Coronary artery (tissue), 2 donors: ENCODE measurements at places on chromosomes 2 and 18.
A peak's percentile ranks its signal among the peaks of the same experiment; 100 is the strongest.

GRCh38 chr2:38483776-38484501 is 106.9 kb upstream of the ATL2 start:
- DNase-seq = no peak

DNA sequence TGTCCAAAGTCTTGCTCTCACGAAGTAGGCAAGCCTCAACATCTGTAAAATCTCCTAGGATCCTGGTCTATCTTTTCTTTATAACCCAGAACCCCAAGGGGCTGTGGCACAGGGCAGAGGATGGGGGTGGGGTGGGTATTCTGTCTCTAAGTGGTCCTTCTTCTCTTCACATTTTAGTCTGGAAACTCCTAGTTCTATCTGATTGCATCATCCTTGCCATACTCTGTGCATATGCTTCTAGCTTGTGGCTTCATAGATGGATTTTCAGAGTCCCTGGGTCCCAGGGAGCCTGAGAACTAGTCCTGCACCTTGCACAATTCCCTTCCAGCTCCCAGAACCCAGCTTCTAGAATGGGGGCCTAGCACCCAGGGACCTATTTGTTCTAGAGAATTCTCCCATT is 52.5 kb downstream of the RNF152 start:
- no peak for DNase-seq

GRCh38 chr2:204706939-204707338 is 161.7 kb downstream of the PARD3B start:
- no peak for DNase-seq

DNA sequence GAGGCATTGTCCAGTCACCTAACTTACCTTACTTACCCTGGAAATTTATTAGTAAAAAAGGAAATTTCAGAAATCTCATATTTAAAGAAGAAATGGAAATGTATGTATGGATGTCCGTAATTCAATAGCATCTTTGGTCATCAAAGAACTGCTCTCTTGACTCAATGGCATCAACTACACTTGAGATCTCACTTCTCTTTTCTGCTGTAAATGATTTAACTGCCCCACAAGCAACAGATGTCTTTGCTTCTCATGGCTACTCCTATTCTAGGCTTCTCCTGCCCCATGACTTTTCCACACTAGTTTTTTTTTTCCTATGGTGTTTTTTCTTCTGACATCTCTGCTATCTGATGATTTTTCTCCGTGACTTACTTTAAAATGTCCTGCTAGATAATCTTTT is 34.0 kb upstream of the ERMN start:
- no peak for DNase-seq

DNA sequence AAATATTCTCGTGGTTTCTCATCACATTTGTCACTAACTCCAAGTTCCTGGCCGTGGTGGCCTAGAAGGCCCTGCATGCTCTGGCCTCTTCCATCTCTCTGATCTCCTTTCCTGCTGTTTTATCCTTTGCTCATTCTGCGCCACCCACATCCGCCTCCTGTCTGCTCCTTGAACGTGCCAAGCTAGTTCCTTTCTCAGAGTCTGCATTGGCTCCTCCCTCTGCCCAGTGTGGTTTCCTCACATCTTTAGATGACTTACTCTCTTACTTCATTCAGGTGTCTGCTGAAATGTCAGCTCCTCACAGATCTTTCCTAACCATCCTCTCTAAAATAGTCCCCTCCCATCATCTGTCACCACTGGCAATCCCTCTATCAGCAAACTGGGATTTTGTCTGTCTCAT is 158.6 kb upstream of the RBMS1 start:
- no peak for DNase-seq

DNA sequence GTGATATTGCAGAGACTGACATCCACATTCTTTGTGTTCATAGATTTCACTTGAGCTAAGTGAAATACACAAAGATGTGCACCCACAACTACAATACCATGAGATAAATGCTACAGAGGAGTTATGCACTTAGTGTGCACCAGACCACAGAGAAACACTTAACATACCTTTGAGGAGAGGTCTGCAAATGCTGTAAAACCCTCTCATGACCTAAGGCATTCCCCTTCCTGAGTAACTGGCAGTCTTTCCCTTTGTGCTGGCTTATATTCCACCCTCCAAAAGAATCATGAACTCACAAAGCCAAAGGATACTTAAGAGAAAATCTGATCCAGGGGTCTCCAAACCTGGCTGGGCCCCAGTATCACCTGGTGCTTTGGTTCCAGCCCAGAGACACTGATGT is 16.2 kb downstream of the NXPH2 start:
- DNase-seq = no peak

DNA sequence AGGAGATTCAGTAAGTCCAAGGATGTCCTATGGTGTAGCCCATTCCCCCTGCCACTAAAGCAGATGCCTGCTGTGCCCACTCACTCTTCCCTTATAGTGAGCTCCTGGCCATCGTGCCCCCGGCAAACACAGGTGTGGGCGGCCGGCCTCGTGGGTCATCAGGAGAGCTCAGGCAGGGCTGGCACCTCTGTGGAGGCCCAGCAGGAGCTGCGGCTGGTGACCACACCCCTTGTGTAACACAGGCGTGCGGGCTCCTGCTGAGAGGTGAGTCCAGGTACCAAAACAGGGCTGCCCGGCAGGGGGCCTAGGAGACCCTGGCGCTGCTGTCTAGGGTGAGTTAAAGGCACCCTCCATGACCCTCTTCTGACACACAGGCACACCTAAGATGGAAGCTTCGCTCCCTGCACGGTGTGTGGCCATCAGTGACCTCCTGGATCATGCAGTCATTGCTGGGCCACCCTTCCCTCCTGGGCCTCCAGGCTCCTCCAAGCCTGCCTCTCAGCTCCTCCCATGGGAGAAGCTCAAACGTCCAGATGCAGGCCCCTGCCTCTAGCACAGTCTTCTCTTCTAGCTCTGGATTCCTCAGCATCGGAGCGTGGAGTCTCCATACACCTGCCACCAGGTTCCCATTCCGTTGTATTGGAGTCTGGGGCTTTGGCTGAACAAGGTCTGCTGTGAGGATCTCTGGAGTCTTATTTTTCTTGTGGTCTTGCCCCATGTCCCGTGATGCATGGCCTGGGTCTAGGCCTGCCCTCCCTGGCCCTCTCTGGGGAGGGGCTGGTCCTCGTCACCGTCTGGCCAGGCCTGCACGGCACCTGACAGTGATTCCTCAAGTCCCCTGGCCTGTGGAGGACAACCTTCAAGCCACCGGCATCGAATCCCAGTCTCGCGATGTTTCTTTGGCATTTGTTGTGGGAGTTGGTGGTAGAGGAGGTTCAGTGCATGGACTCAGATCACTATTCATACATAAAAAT is 246.9 kb downstream of the ACKR3 start:
- DNase-seq = peak; percentile 66

DNA sequence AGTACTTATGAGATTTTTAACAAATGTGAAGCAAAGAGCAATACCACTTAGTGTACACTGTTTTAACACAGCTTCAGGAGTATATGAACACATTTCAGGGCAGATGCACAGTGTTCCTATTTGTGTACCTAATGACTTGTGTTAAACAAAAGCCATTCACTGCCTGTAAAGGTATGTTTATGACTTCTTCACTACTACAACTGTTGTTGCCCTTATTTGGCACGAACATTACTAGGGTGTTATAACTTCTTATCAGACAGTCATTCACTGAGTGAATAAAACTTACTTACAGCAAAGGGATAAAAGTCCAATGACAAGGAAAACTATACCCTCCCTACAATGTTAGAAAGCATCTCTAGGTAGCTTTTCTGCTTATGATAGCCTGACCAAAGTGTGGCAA is 85.4 kb upstream of the CAVIN2 start:
- no peak for DNase-seq

DNA sequence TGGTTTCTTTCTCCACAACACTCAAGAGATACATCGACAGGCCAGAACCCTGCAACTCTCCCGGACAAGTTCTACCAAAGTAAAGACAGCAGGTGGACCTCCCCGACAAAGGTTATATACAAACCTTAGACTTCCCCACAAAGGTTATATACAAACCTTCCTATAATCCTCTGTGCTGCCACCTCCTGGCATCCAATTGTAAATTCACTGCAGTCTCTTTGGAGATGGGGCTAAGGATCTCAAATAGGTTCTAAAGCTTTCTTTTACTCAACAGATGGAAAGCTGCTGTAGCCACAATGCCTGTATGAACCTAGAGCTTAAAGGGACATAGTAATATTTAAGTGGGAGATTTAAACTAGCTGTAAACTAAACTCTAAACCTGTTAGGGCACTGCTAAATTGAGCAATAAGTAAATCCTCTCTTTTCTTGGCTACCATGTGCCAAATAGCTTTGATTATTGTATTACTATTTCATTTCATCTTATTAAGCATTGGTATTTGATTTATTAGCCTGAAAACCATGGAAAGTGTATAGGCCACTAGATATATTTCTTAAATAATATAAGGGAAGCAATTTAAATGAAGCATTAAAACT is 9.8 kb upstream of the MREG start:
- DNase-seq = no peak

- no peak for DNase-seq
Observed at GRCh38 chr2:237432484-237433092, 18.6 kb upstream of the COL6A3 start.

DNA sequence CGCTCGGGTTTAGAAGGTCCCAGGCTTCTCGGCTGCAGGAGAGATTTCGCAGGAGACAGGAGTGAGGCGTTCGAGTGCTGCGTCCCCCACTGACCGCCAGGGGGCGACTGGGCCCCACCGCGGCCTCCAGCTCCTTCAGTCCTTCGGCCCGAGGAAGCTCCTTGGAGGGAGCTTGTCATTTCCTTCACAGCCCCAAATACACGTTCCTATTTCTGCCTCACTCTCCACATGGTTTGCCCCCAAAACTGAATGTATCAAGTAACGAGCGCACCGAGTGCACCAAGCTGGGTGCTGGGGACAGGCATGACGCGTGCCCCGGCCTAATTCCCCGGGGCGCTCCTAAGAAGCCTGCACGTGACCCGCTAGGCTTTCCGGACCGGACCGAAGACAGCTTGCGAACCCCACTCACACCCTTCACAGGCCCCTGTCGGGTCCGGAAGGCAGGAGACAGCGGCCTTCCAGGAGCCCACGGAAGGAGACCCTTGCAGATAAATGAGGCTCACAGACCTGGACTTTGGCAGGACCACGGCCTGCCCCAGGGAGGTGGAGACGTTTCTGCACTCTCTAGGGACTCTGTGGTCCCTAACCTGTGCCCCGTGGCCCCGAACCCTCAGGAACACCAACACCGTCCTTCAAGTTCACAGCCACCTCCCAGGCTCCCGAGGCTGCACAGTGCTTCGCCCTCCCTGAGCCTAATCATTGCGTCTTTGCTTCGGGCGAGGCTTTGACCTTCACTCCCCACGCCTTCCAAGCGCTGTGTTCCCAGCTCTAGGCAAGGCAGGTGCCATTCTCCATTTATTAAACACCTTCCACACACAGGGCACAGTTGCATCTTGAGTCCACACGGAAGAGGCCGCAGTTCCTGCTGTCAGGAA is 13.0 kb upstream of the FAHD2A start:
- peak; percentile 73 for DNase-seq

DNA sequence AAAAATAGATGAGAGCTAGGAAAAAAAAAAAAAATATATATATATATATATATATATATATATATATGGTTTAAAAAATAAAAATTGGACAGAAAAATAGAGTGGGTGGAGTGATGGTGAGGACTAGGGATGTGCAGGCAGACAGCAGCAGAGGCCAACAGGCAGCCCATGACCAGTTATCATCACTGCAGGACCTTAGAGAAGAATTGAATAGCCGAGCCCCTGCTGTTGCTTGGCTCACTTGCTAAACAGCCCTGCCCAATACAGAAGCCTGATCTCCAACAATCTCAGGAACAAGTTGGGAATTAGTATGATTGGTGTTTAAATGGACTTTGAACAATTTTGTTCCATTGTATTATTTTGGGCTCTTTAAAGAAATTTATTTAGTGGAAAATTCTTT is 967.5 kb upstream of the PIK3C3 start:
- DNase-seq = no peak

DNA sequence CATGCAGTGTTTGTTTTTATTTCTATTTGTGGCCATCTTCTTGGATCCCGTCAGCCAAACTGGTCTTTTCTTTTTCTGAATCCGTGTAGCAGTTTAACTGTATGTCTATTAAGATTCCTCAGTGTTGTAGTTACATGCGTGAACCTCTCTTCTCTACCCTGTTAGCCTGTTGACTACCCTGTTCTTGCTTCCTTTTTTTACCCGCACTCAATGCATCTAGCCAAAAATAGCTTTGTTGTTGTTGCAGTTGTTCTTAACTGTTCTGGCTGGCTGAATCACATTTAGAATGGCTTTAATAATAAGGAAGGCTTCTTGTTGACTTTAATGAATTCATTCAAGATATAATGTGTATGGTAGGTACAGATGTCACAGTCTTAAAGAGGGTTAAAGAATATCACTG is 137.1 kb downstream of the LCLAT1 start:
- DNase-seq = no peak

DNA sequence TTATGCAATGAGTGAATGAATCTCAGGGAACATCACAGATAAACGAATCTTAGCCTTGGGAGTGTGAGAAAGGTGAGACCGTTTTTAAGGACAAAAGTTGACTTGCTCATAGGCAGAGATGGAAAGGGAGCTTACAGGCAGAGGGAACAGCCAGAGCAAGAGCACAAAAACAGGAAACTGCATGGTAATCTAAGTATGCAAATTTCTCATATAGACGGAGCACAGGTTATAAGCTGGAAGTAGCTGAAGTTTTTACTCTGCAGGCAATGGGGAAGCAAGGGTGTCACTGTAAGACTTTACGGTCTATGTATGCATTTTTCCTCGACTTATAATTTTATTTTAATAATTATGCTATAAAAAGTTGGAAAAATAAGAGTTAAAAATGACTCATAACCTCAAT is 44.8 kb upstream of the STRN start:
- DNase-seq = no peak

- no peak for DNase-seq
Observed at GRCh38 chr2:173054466-173054865, 21.2 kb upstream of the MAP3K20 start.

GRCh38 chr2:223123855-223124610 is 72.0 kb downstream of the KCNE4 start:
- no peak for DNase-seq

DNA sequence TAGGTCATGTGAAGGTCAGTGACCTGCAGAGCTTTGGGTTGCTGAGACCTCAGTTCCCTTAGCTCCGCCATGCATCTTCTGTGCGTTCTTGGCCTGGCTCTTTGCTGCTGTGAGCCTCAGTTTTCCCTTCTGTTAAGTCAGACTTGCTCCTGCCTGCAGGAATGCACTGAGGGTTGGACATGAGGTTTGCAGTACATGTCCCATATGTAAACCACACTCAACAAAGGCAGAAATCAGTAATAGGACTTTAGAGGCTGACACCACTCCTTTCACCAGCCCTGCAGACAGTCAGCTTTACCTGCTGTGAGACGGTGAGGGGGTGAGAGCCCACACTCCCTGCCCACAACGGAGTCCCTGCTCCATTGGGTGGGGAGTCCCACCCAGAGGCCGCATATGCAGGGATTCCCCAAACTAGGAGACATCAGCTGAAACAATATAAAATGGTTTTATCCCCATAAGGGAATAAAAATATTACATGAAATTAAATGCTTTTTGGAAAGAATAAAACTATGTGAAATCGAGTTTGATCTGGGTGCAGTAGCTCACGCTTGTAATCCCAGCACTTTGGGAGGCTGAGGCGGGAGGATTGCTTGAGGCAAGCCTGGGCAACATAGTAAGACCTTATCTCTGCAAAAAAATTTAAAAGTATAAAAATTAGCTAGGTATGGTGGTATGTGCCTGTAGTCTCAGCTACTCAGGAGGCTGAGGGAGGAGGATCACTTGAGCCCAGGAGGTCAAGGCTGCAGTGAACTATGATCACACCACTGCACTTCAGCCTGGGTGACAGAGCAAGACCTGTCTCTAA is 55.1 kb downstream of the MYO7B start:
- DNase-seq = peak; percentile 17
